ENCODE measurements at places on chromosomes 4 and X. TPM values are rescaled to one million over a fixed set of nuclear protein-coding genes. Genes with fewer than 3 reads are reported as not detected.

C1QTNF7 gene
- 7.4 TPM for total RNA-seq

LONRF3 gene
- total RNA-seq: 3.9 TPM

SHROOM4 gene
- total RNA-seq: 8.3 TPM

CNOT6L gene
- total RNA-seq: 26.0 TPM

GLUD2 gene
- 2.0 TPM for total RNA-seq

DNA sequence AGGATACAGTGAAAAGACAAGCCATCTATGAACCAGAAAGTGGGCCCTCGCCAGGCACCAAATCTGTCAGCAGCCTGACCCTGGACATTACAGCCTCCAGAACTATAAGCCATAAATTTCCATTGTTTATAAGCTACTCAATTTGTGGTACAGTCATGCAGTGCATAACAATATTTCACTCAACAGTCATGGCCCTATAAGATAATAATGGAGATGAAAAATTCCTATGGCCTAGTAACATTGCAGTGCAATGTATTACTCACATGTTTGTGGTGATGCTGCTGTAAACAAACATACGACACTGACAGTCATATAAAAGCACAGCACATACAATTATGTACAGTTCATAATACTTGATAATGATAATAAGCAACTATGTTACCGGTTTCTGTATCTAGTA, 17.1 kb upstream of the TLR1 start:
- no peak for DNase-seq
